Activated CD4-positive, alpha-beta T cell treated with anti-CD3 and anti-CD28 coated beads, Interleukin-2, amount 50 U/mL, for 1 hour (primary cell): ENCODE measurements at places on chromosomes 5 and 9.

- DNase-seq, result peak; percentile 34
Observed at GRCh38 chr5:81006947-81007636, 46.9 kb downstream of the RASGRF2 start.

GRCh38 chr5:121380066-121380465 is 471.6 kb upstream of the FTMT start:
- no peak for DNase-seq

- DNase-seq, result no peak
Observed at GRCh38 chr9:18183974-18184373, 290.0 kb upstream of the ADAMTSL1 start.

DNA sequence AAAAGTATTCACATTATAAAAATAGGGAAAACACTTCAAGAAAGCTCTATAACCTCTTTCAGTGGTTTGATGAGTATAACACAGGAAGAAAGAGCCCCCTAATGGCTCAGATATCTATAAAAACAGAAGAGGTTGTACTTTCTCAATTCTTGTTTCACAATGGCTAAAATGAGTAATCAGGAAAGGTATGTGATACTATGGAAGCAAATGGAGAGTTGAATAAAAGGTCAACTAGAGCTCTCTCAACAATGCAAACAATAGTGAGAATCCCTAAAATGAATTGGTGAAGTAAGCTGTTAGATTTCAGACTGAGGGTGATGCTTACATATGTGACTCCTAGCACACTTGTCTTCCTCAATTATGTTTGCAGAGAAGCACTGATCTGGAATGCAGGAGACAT is 584.6 kb upstream of the CDH18 start:
- DNase-seq, result no peak

GRCh38 chr9:69014013-69014412 is at the start of gene PRKACG:
PRKACG (minus strand) TSS chr9:69014113; CDS start chr9:69014092, 21 bp downstream.
- DNase-seq, result no peak

DNA sequence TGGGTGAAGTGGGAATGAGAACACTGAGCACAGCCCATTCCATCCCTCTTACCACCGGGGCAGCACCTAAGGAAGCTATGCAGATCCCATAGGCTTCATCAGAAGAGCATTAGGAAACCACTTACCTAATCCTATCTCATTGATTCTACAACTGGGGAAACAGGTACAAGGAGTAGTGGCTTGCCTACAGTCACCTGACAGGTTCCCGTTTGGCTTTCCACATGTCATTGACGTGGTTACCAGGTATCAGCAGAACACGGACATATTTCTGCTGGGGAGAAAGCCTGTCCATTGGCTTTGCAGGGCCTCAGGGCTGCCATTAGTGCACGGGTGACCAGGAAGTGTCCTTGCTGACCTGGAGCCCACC is 11.3 kb downstream of the AFAP1L1 start:
- DNase-seq, result no peak
